ENCODE measurements at places on chromosomes 7 and 10.

GRCh38 chr10:125029584-125030242 lies 87.8 kb downstream of the ZRANB1 start:
- no peak for DNase-seq

GRCh38 chr7:131077735-131078134 lies 249.9 kb upstream of the MKLN1 start:
- no peak for DNase-seq

- DNase-seq, result no peak
Measured at GRCh38 chr10:125011926-125012705, 70.2 kb downstream of the ZRANB1 start.

- no peak for DNase-seq
Measured at GRCh38 chr10:6364893-6365292, 162.2 kb downstream of the PFKFB3 start.

GRCh38 chr10:24313283-24313682 lies 104.3 kb downstream of the KIAA1217 start:
- DNase-seq, result no peak

- DNase-seq, result peak; percentile 19
Measured at GRCh38 chr7:150567169-150567568, at the start of gene GIMAP4. Gene GIMAP4, plus strand, starts transcription at chr7:150567390. Its CDS starts 2,512 bp downstream, at chr7:150569902.

- DNase-seq, result no peak
Measured at GRCh38 chr10:16960551-16960950, 143.3 kb upstream of the RSU1 start.

DNA sequence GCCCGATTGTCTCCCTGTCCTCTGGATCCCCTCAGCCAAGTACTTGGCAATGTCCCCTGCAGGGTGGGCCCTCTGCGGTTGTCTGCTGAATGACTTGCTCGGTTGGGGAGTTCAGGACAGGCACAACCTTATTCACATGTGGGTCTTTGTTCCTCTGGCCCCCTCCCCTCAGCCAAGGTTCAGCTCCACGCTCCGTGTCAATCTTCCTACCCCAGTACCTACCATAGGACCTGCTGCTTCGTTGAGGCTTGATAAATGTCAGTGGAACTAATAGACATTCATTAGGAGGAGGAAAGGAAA lies 7.1 kb downstream of the CPA5 start:
- DNase-seq, result no peak

GRCh38 chr7:112985377-112985987 lies 101.1 kb downstream of the GPR85 start:
- DNase-seq, result no peak

DNA sequence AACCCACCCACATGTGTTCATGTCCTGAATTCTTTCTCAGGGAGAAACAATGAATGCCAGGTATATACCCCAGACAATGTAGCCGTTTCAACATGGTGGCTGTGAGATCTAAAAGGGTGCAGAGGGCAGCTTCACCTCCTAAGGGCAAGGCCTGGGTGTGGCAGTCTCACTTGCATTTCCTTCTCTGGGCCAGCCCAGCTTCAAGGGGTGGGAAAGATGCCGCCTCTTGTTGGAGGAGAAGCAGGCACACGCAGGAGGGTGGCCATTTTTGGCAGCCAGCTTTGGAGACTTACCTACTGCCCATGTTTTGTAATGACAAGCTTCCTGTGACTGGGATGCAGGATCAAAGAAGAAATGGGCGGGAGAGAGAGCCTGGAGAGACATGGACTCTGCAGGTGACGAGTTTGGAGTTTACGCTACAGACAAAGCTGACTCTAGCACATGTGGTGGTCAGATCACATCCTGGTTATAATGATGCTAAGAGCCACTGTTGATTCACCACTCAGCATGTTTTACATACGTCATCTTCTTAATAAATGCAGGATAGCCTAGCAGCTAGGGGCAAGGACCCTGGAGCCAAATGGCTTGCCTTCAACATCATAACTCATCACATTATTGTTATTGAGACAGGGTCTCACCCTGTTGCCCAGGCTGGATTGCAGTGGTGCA lies 116.6 kb downstream of the ANLN start:
- no peak for DNase-seq

- DNase-seq, result peak; percentile 54
Measured at GRCh38 chr10:49408519-49409306, 12.8 kb upstream of the DRGX start.

DNA sequence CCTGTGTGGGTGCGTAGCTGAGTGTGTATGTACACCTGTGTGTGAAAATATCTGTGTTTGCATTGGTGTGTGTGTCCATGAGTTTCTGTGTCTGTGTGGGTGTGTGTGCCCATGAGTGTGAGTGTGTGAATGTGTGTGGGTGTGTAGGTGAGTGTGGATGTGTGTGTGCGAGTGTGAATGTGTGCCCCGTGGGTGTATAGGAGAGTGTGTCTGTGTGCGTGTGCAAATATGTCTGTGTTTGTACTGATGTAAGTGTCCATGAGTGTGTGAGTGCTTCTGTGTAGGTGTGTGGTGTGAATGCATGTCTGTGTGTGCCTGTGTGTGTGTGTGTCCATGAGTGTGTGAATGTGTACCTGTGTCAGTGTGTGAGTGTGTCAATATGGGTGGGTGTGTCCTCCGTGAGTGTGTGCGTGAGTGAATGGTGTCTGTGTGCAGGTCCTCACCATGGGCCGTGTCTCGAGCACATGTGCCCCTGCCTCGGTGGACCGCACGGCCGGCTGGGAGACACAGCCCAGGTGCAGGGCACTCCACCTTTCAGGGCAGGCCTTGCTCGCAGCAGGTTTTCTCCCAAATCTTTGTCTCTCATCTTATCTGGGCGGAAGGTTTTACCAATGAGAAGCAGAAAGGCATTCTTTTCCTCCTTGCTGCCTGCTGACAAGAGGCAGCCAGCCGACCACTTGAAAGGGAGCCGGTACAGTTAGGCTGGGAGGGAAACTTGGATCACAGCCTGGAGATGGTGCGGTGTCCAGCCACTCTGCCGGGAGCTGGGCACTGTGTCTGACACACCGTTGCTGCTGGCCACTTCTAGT lies 107.1 kb upstream of the FAM20C start:
- DNase-seq, result no peak

DNA sequence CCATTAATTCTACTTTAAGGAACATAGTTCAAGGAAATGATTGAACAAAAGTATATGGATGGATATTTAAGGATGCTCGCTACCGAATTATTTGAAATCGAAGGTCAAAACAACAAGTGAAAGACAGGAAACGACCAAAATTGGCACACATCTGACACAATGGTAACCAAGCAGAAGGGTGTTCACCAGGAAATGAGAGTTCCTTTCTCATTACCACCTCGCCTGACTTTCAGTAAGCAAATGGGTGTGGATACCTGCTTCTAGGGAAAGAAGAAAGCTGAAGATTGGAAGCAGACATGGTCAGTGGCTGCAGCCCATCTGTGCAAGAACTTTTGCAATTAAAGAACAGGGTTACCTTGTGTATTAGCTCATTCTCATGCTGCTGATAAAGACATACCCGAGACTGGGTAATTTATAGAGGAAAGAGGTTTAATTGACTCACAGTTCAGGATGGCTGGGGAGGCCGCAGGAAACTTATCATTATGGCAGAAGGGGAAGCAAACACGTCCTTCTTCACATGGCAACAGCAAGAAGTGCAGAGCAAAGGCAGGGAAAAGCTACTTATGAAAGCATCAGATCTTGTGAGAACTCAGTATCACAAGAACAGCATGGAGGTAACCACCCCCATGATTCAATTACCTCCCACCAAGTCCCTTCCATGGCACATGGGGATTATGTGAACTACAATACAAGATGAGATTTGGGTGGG lies 6.2 kb upstream of the TMEM273 start:
- no peak for DNase-seq

- DNase-seq, result no peak
Measured at GRCh38 chr7:116572036-116572435, 47.2 kb downstream of the CAV1 start.

DNA sequence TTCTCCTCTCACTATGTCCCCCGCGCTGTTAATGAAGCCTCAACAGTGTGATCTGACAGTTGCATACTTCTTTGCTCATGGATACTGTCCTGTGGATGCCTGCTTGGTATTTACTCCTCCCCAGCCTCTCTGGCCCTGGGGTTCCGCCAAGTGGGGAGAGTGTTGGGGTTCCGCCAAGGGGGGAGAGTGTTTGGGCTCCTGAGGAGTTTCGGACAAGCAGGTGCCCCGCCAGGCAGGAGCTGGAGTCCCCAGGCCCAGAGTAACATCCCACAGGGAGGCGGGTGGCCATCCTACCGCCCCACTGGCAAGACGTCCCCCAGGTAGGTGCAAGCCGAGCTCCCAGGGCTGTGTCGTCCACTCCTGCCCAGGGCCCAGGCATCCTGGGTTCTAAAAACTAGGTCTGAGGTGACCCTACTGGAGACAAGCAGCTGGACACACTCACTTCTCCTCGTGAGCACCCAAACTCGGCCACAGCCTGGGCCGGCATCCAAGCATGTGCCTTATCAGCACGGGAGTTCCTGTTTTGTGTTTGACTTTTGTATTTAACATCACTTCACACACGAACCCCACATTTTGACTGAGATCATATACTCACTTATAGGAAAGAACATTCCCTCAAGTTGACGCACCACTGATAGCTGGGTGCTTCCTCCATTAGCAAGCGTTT lies 34.2 kb downstream of the CAMK2B start:
- DNase-seq, result no peak

DNA sequence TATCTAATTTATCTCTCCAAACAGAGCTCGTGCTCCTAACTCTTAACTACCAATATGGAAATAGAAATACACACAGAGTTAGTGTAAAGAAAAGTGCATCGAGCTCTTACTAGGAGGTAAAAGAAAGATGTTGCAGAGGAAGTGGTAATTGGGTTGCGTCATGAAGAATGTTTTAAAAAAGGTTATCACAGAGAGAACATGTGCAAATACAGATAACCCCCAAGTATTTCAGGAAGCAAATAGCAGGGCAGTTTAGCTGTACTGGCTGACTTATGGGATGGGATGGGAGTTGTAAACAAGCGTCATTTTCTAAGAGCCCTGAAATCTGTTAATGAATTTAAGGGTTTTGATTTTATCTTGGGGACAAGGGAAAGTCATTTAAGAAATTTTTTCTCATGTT lies 153.9 kb downstream of the AGMO start:
- DNase-seq, result peak; percentile 59

- DNase-seq, result no peak
Measured at GRCh38 chr7:27651702-27652101, 11.0 kb downstream of the HIBADH start.

DNA sequence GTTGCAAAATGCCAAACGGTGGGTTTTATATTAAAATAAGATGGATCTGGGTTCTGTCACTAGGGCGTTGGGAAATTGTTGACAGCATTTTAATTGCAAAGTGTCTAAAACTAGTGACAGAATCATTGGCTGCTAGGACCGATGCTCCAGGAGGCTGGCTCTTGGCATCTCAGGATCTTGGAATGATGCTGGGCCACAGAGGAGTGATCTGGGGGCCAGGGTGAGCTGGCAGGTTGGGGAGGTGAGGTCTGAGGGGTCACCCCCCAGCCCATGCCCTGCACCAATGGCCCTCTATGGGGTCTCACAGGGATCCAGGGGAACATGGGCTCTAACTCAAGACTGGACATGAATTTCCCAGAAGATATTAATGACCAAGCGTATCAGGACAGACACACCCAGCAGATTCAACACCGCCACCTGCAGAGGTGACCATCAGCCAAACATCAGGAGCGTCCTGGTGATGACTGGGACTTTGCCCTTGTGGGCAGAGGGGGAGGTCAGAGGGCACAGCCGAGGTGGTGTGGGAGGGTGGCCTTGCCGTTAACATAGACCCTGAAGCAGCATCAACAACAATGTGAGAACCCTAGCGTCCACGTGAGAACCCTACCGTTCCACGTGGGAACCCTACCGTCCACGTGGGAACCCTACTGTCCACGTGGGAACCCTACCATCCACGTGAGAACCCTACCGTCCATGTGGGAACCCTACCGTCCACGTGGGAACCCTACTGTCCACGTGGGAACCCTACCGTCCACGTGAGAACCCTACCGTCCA lies 89.0 kb upstream of the PPP2R2D start:
- no peak for DNase-seq

- DNase-seq, result no peak
Measured at GRCh38 chr10:110898391-110898790, 20.6 kb downstream of the BBIP1 start.

GRCh38 chr10:6746782-6747181 lies 166.7 kb upstream of the PRKCQ start:
- DNase-seq, result no peak

DNA sequence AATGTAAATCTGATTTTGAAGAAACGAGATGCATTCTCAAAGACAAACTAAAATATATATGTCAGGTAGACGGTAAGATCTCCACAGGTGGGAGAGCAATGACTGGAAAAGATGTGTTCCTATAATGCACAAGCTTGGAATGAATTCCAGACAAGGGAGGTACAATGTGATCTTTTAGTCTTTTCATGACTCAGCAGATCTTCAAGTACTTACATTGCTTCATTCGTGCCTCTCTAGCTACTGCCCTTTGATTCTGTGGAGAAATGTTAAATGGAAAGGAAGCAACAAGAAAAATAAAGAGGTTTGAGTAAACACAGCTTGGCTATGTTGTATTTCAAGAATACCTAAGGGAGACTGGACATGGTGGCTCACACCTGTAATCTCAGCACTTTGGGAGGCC lies 106.6 kb downstream of the GAD2 start:
- DNase-seq, result no peak

DNA sequence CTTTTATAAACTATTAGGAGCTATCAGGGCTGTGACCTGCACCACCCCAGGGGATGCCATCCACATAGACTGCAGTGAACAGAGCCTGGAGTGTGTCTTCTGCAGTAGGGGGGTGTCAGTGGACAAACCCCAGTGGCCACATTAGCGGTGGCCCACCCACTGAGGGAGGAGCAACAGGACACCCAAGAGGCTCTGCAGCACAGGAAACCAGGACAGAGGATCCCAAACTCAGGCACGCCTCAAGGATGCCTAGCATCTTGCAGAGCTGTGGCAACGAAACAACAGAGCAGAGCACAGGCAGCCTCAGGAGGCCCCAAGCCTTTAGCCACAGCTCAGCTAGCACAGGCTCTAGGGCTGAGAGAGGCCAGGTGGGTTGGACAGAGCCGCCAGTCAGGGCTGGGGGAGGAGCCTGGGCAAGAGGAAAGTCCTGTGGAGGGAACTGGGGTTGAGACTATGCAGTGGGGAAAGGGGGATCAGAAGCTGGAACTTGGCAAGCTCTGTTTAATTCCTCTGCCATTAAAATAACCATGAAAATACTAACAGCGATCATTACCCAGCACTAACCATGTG lies 53.8 kb downstream of the GRID1 start:
- no peak for DNase-seq

DNA sequence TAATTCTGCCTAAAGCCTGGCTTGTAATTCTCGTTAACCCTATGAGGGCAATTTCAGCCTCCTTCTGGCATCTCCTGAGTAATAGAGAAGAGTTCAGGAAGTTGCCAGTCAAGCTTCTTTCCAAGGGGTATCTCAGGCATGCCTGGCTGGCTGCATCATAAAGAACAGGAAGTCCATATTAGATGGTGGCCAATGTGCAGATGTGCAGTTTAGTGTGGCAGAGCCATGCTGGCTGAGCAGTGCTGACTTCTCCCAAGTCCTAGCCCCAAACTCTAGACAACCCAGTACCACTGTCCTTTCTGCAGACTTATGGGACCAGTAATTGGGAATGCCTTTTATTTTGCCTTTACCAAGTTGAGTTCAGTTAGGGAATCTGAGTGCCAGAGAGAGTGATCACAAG lies 517.9 kb downstream of the GALNT17 start:
- DNase-seq, result no peak
